H9 (cell line): ENCODE measurements at places on chromosomes 5 and 9.

GRCh38 chr5:42951293-42951840 is 88.8 kb downstream of the ANXA2R start:
- DNase-seq: no peak

GRCh38 chr5:159671886-159672285 is 244.4 kb upstream of the ADRA1B start:
- no peak for DNase-seq

DNA sequence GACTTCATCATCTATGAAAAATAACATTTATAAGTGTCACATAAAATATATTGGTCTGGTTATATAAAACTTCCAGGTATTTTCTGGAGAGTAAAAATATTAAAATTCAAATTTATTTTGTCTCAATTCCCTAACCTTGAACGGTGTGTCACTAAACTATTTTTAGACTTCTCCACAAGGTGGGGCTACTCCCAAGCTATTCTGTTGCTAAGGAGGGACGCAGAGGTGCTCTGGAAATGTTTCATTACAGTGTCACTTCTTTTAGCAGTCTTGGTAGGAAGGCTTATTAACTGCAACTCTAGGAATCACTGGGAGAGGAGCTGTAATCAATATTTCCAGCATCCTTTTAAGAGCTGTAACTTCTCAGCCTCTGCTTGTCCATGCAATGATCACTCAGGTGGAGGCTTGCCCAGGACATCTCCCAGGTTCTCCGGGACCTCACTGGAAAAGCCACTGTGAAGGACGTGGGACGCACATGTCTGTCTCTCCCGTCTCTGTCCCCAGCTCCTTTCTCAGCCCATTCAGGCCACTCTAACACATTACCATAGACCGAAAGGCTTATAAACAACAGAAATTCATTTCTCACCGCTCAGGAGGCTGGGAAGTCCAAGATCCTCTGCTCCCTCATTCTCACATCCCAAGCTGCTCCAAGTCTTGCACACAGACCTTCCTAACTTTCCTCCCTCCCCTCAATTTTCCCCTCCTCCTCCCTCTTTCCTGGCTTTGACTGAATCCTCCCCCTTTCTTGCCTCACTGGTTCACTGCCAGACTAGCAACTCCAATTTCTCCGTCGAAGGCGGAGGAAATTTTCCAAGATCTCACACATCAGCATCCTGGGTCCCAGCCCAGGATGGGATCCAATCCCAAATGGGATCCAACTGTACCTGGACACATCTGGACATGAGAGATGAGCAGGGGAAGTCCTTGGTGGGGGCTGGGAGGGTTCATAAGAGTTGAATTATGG is 32.7 kb upstream of the DNAH5 start:
- no peak for DNase-seq

DNA sequence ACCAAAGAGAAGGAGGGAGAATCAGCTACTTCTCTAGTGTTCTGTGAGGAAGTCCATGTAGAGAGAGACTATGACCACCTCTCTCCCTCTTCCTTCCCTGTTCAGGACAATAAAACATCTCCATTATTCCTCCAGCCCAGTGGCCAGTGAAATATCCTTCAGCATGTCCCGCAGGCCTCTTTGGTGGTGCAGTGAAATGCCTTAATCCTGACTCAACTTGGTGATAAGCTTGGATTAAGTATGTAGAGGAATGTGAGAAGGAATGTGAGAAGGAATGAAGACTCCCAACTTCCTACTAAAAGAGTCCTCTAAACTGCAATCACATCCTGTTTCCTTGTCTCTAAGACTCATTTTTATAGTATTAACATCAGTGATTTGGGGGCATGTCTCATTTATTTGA is 167.3 kb downstream of the TRPM3 start:
- no peak for DNase-seq
